ENCODE measurements at places on chromosomes 5 and 9.

- DNase-seq = no peak
These were observed 3.6 kb downstream of the SYNPO start for GRCh38 chr5:150644058-150644457.

GRCh38 chr9:34607331-34607730 lies 4.6 kb downstream of the RPP25L start:
- no peak for DNase-seq

GRCh38 chr5:152226191-152226590 lies 178.9 kb downstream of the NMUR2 start:
- DNase-seq = no peak

DNA sequence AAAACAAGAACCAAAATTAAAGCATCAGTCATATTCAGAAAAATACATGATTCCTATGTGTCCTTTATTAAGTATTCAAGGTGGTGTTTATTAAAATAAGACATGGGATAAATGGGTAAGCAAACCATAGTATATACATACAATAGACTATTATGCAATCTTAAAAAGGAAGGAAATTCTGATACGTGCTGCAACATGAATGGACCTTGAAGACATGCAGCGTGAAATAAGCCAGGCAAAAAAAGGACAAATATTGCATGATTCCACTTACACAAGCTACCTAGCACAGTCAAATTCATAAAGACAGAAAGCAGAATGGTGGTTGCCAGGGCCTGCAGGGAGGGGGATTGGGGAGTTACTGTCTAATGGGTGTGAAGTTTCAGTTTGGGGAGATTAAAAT lies 127.7 kb downstream of the DMAC1 start:
- no peak for DNase-seq

GRCh38 chr9:90074316-90074962 lies 469.6 kb downstream of the GADD45G start:
- no peak for DNase-seq

- no peak for DNase-seq
These were observed 86.4 kb upstream of the MINAR2 start for GRCh38 chr5:129661366-129662035.

- DNase-seq = no peak
These were observed 392.5 kb downstream of the TMEM167A start for GRCh38 chr5:82684659-82685058.

DNA sequence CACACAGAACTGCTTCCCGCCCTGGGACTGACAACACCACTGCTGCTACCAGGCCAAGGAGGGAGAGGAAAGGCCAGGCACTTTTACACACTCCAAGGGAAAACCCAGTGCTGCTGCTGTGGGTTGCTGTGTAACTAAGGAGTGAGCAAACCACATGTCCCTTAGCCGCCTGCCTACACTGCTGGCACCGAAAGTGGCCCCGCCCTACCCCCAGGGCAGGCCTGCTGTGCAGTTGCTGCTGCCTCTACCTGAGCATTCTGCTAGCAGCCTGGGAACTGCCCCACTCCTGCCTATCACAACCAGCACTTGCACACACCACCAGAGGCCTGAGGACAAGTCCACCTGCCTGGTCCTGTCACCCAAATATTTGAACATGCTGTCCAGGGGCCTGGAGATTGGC lies 740.9 kb downstream of the DTWD2 start:
- no peak for DNase-seq

- DNase-seq = no peak
These were observed 36.7 kb upstream of the F2R start for GRCh38 chr5:76679231-76679630.

- no peak for DNase-seq
These were observed 25.4 kb downstream of the MAPKAP1 start for GRCh38 chr9:125681657-125682056.

DNA sequence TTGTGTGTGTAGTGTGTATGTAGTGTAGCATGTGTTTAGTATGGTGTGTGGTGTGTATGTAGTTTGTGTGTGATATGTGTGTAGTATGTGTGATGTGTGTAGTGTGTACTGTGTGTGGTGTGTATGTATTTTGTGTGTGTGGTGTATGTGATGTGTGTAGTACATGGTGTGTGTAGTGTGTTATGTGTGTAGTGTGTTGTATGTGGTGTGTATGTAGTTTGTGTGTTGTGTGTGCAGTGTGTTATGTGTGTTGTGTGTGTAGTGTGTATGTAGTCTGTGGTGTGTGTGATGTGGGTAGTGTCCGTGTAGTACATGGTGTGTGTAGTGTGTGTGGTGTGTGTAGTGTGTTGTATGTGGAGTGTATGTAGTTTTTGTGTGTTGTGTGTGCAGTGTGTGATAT lies 40.0 kb downstream of the SYK start:
- no peak for DNase-seq

DNA sequence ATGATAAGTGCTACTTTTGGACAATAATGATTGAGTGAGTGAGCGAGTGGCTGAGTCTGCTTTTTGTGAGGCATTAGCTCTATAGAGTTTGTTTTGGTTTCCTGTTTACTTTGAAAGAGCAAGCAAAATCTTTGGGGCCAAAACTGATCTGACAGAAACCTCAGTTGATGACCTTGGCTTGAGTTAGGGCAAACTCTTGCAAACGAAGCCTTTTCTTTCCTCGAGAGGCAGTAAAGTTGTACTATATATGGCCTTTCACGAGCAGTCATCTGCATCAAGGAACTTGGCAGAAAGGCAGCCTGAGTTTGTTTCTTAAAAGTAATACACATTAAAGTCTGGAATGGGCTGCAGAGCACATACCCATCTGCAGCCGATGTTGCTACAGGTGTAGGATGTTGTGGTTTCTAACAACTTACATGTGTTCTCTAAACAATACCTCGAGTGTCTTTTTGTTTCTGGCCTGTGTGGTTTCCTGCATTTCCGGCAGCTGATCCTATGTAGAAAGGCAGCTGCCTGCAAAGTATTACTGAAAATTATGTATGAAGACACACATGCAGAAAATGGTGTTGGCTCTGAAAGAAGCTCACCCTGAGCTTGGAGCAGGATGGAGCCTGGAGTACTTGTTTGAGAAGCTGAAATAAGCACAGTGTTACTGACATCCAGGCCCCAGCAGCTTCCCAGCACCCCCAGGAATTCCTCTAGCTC lies 60.8 kb downstream of the FOXD1 start:
- DNase-seq = peak; percentile 28

DNA sequence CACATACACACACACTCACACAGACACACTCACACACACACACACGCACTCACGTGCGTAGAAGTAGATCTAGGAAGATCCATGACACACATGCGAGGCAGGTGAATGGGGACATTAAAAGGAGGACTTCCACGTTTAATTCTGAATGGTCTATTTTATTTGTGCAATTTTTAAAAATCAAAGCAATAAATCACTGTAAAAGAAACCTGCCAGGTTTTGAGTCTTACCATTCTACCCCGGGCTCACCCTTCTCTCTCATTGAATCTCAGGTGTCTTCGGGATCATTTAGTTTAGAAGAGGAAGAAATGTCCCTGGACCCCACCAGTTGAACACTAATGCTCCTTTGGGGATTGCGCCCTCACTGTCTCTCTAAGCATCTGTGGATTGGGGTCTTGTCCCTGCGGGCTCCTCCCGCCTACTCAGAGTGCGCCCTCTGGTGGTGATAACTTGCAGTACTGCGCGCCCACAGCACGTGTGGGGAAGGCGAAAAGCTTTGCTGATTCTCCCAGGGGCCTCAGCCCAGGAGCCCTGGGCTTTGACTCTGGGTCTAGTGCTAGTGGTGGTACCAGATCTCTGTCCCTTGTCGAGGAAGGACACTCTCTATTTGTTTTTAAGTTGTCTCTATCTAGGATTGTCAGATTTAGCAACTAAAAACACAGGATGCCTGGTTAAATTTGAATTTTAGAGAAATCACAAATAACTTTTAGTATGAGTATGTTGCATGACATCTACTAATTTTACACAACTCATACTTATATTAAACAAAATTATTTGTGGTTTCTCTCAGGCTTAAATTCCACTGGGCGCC lies 34.8 kb downstream of the BOD1 start:
- DNase-seq = peak; percentile 16

DNA sequence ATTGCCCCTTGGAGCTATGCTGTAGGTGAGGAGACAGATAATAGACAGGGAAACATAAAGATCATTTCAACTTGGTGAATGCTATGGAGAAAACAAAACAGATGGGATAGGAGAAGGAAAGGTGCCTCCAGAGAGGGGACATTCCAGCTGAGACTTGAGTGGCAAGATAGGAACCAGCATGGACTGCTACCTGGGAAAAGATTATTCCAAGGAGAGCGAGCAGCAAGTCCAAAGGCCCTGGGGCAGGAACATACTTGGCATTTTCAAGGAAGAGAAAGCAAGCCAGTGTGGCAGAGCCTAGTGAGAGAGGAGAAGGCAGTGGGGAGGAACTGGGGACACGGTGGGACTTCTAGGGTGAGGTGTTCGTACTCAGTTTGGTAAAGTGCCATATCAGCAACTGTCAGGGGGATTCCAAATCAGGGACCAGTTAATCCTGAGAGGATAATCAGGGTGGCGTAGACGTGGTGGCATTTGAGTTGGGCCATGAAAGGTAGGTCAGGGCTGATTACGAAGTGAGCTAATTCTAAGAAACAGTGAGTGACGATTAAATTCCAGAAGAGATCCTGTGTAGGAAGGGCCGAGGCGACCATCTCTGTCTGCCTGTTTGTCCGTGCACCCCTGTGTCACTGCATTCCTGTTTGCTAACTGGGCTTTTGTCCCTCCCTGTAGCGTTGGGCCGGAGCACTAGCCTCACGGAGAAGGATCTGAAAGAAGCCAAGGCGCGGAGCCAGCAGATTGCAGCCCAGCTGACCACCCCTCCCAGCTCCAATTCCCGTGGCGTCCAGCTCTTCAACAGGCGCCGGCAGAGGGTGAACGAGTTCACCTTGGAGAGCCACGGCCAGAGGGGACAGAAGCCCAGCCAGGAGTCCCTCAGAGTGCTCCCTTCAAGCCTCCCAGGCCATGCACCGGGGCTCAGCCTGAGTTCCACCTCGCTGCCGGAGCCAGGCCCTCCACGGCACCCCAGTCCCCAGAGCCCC lies 7.1 kb downstream of the SYNPO start:
- DNase-seq = no peak

DNA sequence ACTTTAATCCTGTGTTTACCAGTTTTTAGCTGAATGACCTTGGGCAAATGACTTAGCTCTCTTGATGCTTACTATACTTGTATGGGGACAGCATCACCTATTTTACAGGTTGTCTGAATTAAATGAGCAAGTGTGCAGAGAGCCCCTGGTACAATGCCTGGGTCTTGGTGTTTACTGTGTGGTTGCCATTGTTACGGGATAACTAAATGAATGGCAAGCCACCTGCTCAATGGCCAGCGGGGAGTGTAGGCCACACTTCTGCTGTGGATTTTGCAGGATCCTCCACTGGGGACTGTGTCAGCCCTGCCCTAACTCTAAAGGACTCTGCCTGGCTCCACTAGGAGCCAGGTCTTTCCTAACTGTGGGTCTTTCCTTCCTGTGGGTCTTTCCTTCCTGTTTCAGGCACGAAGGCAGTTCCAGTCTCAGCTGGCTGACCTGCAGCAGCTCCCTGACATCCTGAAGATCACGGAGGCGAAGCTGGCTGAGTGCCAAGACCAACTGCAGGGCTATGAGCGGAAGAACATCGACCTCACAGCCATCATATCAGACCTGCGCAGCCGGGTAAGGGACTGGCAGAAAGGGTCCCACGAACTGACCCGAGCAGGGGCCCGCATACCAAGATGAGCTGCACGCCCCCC lies 10.3 kb upstream of the GLE1 start:
- DNase-seq = no peak

GRCh38 chr9:73684601-73685000 lies 532.9 kb downstream of the ANXA1 start:
- no peak for DNase-seq

GRCh38 chr9:130356877-130357584 lies 87.7 kb upstream of the ASS1 start:
- DNase-seq = no peak

GRCh38 chr9:130973686-130974281 lies 34.7 kb upstream of the FIBCD1 start:
- DNase-seq = no peak

GRCh38 chr5:884345-885126 lies 8.1 kb downstream of the BRD9 start:
- no peak for DNase-seq

- no peak for DNase-seq
These were observed 137.3 kb upstream of the PITX1 start for GRCh38 chr5:135171336-135171735.

DNA sequence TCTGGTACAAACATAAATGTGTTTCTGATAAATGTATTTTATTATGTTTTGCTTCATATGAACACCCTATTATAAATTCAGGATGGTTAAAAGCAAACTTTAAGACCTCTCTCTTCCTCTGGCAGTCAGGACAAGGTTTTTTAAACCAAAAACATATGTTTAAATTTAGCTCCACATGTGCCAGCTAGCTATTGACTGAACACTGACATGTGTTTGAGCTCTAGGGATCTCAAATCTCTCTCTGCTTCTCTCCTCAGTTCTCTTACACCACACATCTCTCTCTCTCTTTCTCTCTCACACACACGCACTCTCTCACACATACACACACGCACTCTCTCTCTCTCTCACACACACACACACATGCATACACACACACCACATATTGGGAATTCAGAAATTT lies 150.1 kb upstream of the RFX3 start:
- no peak for DNase-seq

DNA sequence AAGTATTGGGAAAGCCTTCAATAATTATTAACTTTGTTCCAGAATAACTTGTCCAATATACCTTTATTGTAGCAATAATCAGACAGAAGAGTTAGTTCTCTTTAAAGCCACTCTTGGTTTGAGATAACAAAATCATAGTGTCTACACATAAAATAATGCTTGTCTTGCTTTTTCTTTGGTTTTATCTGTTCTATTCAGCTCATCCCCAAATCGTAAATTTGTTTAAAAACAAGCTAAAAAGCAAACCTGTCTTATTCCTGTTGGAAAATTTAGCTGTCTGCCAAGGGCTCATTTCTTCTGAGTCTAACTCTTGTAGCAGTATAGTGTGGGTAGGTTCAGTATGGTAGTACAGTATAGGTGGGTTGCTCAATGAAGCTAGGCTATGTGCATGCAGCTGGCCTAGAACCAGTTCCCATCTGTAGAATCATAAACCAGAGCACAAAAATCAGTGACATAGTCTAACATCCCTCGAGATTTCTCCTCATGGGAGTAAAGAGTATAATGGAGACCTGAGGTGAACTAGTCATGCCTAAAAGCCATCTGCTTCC lies 17.9 kb upstream of the APBA1 start:
- no peak for DNase-seq

DNA sequence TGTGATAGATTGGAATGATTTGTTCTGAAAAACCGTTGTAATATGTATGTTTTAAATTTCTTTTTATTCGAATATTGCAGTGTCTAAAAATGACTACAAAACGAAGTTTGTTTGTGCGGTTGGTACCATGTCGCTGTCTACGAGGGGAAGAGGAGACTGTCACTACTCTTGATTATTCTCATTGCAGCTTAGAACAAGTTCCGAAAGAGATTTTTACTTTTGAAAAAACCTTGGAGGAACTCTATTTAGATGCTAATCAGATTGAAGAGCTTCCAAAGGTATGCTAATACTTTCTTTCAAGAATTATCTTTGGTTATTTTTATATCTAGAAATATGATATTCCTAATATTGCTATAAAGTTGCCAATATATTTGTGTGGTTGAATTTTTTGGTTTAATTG lies 66.3 kb downstream of the ERBIN start:
- no peak for DNase-seq

Measured in stimulated activated CD4-positive, alpha-beta T cell treated with anti-CD3 and anti-CD28 coated beads, Interleukin-4, amount 100 ng/mL, for 24 hours (primary cell).